Gastroesophageal sphincter (tissue), 4 donors: ENCODE measurements at places on chromosomes 6 and 20.
A peak's percentile ranks its signal among the peaks of the same experiment; 100 is the strongest.

GRCh38 chr6:142612956-142613355, 311.1 kb downstream of the ADGRG6 start:
- ATAC-seq: no peak

DNA sequence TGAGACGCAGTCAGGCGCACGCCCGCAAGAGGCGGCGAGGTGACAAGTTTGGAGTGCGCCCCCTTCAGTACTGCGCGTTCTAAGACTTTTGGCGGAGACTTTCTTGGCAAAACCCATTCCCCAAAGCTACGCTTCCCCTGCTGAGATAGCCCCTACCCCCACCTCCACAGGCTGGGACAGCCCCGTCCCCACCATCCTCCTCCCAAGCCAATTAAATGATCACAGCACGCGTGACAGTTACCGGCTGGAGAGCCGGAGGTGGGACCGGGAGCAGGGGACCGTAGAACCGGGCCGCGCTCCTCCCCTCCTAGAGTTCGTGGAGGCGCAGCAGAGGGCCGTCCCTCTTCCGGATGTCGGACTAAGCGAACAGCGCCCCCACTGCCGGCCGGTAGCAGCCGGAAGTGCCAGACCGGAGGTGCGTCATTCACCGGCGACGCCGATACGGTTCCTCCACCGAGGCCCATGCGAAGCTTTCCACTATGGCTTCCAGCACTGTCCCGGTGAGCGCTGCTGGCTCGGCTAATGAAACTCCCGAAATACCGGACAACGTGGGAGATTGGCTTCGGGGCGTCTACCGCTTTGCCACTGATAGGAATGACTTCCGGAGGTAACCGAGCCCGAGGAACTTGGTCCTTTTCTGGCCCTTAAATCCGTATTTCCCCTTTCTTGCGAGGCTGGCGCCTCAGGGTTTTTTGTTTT, at the start of gene TOMM6:
Gene TOMM6, plus strand, starts transcription at position 476 of the 699 bp plus-strand sequence. Its CDS starts 4 bp downstream, at position 480.
- peak; percentile 91 for ATAC-seq

GRCh38 chr6:111444794-111445193, 38.2 kb downstream of the REV3L start:
- ATAC-seq: no peak

GRCh38 chr6:42555477-42556457, 8.1 kb upstream of the UBR2 start:
- no peak for ATAC-seq

- no peak for ATAC-seq
Observed at GRCh38 chr20:1301031-1301529, 27.9 kb downstream of the SDCBP2 start.

GRCh38 chr6:132919045-132919860, 104.9 kb downstream of the RPS12 start:
- ATAC-seq: peak; percentile 93

DNA sequence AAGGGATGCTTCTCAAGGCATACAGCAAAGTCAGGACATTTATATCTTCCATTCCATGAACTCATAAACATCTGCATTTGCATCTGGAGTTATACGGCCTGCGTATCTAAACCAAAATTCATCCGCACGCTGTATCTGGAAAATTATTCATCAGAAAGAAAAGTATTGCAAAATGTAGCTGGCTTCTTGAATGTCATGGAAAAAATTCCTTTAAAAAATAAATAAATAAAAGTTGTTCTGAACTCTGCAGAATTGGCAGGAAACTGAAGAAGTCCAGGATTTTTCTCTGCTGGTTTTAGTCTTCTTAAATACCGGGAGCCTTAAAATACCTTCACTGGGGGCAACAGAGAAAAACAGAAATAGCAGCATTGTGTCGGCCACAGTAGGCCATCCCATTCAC, 23.7 kb upstream of the FOXF2 start:
- ATAC-seq: no peak

GRCh38 chr6:127475135-127475822, 16.1 kb upstream of the KIAA0408 start:
- no peak for ATAC-seq

DNA sequence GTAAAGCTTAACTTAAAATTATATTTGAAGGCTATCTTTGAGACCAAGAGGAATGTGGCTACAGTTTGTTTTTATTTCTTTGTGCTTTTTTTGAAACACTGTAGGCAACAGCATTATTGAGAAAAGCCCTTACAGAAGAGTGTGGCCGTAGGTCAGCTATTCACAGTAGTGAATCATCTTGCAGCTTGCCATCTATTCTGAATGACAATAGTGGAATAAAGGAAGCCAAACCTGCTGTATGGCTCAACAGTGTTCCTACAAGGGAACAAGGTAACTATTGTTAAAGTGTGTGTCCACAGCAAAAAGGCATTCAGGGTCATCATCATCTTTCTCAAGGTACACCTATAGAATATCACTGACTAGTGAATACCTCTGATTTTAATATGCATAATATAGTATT, 88.5 kb downstream of the KIZ start:
- no peak for ATAC-seq

GRCh38 chr20:25338112-25339023, 52.3 kb downstream of the ABHD12 start:
- no peak for ATAC-seq

DNA sequence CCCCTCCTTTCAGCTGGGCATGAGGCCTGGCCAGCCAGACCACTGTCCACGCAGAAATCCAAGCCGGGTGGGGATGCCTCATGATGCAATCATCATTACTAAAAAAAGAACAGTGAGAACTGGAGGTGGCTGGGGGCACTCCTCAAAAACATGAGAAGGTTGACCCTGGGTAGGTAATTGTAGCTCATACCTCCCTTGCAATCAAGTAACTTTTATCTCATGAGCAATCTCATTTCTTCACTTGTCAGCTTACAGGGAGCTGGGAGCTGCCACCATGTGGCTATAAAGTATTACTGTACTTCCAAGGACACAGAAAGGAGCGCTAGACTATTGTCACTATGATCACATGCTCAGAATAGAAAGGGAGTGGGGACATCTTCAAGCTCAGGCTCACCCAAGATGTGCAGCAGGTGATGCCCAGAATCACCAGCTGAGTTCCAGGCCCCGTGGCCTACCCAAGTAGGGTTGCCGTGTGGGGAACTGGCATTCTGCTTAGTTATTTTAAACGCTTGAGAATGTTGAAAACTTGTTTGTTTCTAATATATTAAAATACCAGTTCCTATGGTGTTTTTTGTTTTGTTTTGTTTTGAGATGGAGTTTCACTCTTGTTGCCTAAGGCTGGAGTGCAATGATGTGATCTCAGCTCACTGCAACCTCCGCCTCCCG, 3.0 kb upstream of the CDH26 start:
- no peak for ATAC-seq

- no peak for ATAC-seq
Observed at GRCh38 chr20:43832961-43833360, 81.7 kb upstream of the TOX2 start.

- no peak for ATAC-seq
Observed at GRCh38 chr6:110422444-110422822, 7.1 kb upstream of the DDO start.
